ENCODE measurements at places on chromosomes 11 and 22.

DNA sequence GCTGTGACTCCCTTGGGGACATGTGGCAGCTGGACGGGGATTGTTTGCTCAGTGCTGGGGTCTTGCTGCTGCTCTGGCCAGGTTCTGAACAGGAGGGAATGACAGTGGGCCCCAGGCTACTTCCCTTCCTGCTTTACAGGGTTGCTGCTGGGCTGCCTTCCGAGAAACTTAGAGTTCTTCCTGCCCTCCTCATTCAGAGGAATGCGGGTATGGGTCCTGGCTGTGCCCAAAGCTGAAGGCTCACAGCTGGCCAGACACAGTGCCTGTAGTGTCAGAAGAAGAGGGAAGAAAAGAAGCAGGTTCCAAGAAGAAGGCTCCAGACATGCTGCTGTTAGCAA is 108.3 kb upstream of the PARVA start:
- no peak for DNase-seq

DNA sequence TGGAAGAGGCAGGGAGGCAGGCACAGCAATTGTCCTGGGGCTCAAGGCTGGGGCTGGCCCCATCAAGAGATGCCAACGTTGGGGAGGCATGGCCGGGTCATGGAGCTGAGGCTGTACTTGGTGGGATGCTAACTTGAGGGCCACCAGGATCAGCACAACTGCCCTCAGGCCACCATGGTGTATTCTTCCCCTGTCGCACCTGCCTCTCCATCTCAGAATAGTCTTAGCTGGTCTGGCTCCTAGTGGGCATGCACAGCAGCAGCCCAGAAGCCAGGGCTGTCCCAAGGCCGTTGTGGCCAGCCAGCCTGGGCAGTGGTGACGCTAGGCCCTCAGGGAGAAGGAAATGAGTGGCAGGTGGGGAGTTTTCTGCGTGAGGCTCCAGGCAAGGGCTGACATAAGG is 91.3 kb downstream of the DHCR7 start:
- no peak for DNase-seq

GRCh38 chr11:62850911-62851806 is 11.8 kb upstream of the WDR74 start:
- DNase-seq, result no peak

- DNase-seq, result no peak
Measured at GRCh38 chr22:40607506-40607905, 29.0 kb downstream of the MRTFA start.

DNA sequence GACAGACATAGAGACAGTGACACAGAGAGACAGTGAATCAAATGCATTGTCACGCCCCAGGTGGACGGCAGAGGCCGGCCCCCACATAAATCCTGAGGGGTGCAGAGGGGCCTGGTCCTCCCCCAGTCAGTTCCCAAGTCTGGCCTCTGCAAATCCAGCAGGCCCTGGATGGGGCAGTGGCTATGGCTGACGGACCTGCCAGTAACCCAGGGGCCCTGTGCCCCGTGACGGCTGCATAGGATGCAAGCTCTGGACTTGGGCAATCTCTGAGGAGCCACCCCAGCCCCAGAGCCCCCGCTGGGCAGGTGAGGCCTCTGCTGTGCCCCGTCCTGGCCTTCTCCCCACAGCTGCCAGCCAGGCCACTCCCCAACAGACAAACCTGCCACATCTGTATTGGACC is 204.5 kb downstream of the BRD1 start:
- no peak for DNase-seq

DNA sequence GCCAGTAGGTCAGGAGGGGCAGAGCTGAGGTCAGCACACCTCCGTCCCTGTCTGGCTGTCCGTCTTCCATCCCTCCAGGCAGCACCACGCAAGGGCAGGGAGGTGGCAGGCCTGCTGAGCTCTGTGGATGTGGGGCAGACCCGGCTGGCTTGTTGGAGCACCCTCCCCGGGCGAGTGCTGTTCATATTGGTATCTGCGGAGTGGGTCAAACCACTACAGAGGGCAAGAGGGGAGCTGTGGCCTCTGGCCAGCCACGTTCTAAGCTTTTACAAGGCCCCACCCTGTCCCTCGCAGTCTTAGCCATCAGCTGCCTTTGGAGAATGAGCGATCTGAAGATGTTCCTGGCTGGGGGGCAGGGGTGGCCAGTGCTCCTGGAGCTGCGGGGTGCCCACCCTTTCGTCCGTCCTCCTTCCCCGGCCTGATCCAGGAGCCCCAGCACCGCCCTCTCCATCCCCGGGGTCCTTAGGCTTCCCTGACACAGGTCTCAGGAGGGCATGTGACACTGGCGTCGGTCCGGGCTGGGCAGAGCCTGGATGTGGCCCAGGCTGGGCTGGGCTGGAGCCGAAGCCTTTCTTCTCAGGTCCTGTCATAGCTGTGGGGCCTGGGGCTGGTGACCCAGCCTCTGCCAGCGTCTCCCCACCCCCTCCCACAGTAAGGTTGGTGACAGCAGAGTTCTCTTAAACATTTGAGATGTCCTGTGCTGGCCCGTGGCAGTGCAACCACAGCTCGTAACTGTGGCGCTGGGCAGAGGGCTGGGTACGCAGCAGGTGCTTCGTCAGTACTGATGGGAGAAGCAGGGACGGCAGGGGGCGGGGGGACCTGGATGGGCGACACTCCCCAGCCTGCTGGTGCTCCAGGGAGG is 31.7 kb upstream of the GRAMD4 start:
- DNase-seq, result no peak

Data from left renal pelvis (tissue), 4 donors.